ENCODE measurements at places on chromosomes 5 and 9. TPM values are rescaled to one million over a fixed set of nuclear protein-coding genes. Genes with fewer than 3 reads are reported as not detected.

The PHF24 gene
- 93.3 TPM for total RNA-seq

The FOXD4 gene
- total RNA-seq: 1.2 TPM

The TAF11L10 gene
- not detected for total RNA-seq

The PCDHGB6 gene
- total RNA-seq: 12.6 TPM

DNA sequence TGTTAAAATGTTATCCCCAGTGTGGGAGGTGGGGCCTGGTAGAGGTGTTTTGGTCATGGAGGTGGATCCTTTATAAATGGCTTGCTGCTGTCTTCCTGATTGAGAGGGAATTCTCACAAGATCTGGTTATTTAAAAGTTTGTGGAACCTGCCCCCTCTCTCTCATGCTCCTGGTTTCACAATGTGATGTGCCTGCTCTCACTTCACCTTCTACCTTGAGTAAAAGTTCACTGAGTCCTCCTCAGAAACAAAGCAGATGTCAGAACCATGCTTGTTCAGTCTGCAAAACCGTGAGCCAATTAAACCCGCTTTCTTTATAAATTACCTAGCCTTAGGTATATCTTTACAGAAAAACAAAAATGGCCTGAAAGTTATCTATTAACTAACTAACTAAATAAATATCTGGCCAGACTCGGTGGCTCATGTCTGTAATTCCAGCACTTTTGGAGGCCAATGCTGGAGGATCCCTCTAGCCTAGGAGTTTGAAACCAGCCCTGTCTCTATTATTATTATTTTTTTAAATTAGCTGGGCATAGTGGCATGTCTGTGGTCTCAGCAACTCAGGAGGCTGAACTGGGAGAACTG is 1067.4 kb downstream of the CDH9 start:
- no peak for DNase-seq

DNA sequence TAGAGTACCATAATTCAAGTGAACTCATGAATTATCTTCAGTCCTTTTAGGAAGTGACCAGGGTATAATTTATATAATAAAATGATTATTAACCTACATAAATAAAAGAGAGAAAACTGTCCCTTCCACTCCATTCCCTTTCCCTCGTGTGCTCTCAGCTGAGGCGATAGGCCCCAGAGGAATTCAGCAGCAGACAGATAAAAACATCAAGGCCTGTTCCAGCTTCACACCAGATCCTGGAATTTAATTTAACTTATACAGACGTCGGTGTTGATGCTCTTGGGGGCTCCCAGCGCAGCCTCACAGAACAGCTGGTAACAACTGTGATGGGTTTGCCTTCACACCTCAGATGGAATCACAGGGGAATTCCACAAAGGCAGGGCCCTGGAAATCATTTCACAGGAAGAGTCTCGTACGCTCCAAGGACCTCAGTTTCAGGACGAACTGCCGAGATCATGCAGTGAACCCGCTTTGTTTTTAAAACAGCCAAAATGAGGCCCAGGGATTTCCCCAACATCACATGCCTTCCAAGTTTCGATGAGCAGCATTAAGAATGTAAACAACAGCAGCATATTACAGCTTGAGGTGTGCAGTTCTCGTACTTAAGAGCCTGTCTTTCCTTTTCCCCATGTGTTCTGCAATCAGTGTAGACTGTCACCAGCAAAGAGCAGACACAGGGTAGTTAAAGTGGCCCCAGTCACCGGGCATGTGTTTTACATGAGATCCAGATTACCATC is 73.6 kb upstream of the ALDH1B1 start:
- no peak for DNase-seq

GRCh38 chr9:88429595-88430430 is 41.6 kb downstream of the SPIN1 start:
- DNase-seq: no peak

DNA sequence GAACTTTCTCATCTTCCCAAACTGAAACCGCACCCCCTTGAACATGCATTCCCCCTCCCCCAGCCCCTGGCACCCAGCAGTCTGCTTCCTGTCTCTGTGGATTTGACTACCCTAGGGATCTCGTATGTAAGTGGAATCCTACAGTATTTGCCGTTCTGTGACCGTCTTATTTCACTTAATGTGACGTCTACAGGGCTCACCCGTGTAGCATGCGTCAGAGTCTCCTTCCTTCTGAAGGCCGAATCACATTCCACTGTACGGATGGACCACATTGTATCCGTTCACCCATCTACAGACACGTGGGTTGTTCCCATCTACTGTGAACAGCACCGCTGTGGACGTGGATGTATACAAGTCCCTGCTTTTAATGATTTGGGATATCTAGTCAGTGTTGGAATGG is 4.5 kb downstream of the PRRX2 start:
- DNase-seq: peak; percentile 55

- DNase-seq: no peak
Observed at GRCh38 chr5:153880106-153880505, 158.6 kb downstream of the FAM114A2 start.

DNA sequence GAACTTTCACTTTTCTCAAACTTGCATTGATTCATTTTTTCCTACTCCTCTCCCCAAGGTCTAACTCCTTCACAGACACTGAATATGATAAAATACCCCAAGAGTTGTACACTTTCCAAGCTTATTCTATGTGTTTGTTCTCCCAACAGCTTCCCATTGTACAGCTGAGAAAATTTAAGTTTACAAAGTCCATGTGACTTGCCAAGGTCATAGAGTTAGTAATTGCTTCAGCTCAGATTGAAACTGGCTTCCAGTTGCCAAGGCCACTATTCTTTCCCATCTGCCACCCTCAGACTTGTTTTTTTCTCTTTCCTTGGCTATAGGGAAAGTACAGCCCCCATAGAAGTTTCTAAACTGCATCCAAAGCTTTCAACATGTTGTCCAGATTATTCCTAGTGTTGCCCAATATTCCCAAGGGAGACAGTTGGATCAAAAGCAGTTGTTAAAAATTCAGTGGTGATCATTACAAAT is 34.8 kb downstream of the TNFSF8 start:
- no peak for DNase-seq
